Umbilical cord (tissue), 2 donors: ENCODE measurements at places on chromosomes 7 and 10. TPM values are rescaled to one million over a fixed set of nuclear protein-coding genes. Genes with fewer than 3 reads are reported as not detected.
A peak's percentile ranks its signal among the peaks of the same experiment; 100 is the strongest.

The VIPR2 gene
- total RNA-seq: not detected

The PRRT4 gene
- 0.24 TPM for total RNA-seq

DNA sequence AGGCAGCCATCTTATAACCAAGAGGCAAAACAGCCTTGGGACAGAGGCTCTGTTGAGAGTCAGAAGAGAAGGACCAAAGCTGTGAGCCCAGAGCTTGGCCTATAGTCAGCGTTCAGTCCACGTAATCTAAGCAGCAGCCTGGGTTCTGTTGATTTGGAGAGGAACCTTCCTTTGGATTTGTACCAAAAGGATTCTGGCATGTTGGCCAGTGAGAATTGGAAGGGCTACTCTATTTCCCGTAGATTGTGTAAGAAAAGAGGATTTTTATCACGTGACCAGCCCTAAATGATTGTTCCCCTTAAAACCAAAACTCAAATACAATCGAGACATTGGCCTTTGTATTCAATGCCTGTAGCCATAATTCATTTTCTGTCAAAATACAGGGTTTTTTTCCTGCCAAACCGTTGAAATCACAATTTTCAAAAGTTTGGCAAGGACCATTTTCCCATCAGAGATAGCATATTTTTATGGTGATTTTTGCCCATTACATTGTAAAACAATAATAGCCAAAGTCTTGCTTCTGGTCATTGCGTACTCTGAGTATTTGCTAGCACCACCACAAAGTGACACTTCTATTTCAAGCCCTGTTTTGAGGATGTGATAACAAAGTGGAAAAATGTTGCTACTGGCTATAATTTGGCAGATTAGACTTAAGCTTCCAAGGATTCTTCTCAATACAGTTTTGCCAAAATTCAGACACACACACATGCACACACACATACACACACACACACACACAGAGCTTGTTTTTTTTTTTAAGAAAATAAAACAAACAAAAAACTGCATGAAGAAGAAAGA is 23.1 kb upstream of the BMPER start:
- no peak for DNase-seq

The GRM3 gene
- total RNA-seq: 1.7 TPM

DNA sequence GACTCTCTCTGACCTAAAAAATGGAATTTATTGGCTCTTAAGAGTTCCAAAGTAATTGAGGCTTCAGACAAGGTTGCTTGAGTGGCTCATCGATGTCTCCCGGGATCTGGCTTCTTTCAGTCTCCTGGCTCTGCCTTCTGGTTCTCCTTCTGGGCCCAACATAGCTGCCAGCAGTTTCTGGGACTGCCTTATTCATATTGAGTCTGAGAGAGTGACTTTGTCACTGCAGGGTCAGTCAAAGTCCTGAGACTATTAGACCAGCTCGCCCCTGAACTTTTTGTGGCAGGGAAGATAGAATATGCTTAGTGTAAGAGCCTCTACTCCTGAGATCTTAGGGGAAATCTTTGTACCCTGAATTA is 94.0 kb downstream of the MMRN2 start:
- DNase-seq: no peak

- no peak for DNase-seq
Observed at GRCh38 chr7:149334219-149334618, 72.2 kb downstream of the ZNF783 start.

The TNS3 gene
- 73.9 TPM for total RNA-seq

The XRCC2 gene
- total RNA-seq: 2.2 TPM

DNA sequence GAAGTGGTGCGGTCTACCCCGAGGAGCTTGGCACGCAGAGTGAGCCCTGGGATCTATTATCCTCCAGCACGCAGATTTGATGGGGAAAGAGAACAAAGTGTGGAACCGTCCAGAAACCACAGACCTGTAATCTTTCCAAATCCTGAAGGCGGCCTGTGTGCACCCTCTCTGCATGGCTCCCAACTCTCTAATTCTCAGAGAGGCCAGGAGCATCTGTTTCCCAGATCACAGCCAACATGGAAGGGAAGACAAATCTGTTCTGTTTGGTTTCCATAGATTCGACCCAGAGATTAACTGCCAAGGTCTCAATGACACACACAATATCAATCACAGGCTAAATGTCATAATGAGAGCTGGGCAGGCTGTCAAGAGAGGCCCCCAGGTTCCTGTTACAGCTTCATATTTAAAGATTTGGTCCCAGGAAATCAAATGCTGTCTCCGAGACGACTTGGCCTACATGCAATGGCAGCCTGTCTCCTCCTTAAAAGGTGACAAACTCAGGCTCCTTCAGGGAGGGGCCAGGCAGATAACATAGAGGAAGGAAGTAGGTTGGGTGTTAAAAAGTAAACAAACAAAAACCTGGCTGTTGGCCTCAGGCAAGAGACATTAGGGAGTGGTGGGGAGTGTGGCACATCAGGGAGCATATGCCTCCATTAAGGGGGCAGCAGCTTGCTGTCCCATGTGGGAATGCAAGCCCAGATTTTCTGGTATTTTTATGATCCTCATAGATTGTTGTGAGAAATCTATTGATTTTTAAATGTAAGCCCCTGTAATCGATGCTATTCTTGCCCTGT is 48.8 kb upstream of the SAMD8 start:
- peak; percentile 90 for DNase-seq

DNA sequence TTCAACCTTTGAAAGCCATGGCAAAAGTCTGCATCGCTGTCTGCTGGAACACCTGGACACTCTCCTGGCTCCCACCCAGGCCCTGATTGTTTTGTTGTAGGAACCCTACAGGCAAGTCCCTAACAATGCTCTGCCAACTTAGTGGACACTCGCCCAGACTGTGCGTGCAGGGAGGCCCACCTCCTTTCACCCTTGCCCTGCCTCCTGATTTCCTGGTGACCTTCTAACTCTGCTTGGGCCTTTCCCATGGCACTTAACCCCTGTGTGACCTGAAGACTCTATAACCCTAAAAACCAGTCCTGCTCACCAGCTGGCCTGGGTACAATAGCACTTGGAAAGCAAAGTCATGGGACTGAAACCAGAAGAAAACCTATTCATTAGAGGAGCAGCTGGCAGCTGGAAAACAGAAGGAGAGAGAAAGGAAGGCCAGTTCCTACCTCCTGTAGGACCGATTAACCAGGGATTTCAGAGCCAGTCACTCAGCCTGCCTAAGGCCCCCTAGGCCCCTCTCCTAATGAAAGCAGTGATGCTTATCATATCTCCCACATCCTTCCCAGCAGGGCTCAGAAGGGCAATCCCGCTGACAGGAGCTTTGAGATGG is 82.7 kb upstream of the KMT2E start:
- DNase-seq: no peak

DNA sequence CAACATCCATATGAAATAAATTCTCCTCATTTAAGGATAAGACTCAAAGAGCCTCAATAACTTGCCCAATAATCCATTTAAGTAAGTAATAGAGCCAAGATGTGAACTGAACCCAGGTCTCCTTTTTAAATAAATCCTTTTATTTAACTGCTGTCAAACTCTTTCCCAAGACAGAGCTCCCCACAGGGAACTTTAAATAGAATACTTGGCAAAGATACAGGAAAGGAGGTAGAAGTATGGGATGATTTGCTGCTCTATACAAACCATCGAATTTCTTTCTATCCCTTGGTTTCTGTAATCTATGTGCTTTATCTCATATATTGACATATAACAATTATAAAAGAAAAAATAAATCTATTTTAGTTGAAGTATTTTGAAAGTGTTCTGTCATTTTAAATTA is 295.9 kb downstream of the CSTF2T start:
- DNase-seq: no peak

The CALML5 gene
- total RNA-seq: not detected

DNA sequence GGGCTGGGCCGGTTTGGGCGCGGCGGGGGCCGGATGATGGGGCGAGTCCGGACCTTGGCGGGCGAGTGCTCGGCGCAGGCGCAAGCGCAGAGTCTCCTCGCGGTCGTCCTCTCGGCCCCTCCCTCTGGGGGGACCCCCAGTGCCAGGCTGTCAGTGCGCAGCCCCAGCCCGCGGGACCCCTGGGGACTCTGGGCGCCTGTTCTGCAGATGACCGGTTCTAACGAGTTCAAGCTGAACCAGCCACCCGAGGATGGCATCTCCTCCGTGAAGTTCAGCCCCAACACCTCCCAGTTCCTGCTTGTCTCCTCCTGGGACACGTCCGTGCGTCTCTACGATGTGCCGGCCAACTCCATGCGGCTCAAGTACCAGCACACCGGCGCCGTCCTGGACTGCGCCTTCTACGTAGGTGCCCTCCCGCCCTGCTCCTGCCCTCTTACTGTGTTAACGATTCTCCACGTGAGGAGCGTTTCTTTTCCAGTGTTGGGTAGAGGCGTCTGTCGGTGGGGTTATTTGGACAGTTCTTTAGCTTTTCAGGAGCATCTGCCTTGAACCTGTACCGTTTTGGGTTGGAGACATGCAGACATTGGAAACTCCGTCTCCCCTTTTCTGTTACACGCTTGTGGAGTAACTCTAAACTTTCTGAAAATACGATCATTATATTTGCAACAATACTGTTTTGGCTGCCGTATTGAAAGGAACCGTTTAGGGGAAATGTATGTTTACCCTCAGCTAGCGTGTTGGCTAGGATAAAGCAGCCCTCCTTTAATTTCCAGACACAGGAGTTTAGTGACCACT is 706 bp downstream of the BUB3 start:
- peak; percentile 62 for DNase-seq

- DNase-seq: no peak
Observed at GRCh38 chr10:87603196-87603595, 56.5 kb upstream of the PAPSS2 start.

DNA sequence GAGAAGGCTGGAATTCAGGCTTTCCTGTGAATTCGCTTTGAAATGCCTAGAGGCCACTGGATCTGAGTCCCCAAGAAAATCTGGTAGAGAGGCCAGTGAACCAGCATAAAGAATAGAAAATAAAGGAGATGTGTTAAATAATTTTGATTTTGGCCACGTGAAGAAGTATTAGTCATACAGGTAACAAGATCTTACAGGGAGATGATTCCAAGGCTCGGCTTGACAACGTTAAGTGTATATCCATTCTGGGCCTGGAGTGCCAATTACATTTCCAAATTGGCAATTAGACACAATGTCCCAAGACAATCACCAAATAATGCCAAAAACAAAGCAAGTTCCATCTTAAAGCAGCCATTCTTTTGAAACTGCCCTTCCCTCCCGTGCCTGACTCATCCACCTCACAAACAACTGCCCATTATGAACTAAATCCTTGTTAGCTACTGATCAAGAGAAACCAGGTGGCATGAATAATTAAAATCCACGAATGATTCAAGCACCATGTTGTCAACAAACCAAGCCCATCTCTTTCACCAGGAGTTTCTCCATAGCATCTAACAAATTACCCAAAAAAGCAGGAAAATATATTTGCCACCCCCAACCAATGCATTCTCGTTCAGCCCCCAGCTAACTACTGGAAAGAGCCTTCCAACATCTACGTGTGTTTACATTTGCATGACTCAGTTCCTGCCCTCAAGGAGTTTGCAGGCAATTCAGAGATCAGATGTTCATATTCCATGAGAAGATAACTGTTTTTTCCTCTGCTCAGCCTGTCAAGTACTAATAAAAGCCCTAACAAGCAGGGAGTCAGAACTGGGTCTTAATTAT is 8.5 kb downstream of the KCNMA1 start:
- no peak for DNase-seq
